ENCODE measurements at places on chromosomes 11 and 22.
A peak's percentile ranks its signal among the peaks of the same experiment; 100 is the strongest.

GRCh38 chr11:46978005-46978491, 41.5 kb downstream of the CSTPP1 start:
- no peak for DNase-seq

- no peak for DNase-seq
Observed at GRCh38 chr11:83643115-83643514, 356.9 kb upstream of the CCDC90B start.

DNA sequence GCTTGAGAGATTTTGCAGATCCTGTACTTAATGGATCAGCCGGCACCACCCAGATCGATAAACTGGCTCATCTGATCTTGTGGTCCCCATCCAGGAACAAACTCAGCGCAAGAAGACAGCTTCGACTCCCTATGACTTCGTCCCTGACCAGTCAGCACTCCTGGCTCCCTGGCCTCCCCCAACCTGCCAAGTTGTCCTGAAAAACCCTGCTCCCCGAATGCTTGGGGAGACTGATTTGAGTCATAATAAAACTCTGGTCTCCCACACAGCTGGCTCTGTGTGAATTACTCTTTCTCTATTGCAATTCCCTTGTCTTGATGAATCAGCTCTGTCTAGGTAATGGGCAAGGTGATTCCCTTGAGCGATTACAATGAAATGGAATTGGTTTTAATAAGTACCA, 29.5 kb downstream of the OR2AG2 start:
- no peak for DNase-seq

- DNase-seq, result no peak
Observed at GRCh38 chr22:17705951-17706900, 67.7 kb downstream of the BCL2L13 start.

DNA sequence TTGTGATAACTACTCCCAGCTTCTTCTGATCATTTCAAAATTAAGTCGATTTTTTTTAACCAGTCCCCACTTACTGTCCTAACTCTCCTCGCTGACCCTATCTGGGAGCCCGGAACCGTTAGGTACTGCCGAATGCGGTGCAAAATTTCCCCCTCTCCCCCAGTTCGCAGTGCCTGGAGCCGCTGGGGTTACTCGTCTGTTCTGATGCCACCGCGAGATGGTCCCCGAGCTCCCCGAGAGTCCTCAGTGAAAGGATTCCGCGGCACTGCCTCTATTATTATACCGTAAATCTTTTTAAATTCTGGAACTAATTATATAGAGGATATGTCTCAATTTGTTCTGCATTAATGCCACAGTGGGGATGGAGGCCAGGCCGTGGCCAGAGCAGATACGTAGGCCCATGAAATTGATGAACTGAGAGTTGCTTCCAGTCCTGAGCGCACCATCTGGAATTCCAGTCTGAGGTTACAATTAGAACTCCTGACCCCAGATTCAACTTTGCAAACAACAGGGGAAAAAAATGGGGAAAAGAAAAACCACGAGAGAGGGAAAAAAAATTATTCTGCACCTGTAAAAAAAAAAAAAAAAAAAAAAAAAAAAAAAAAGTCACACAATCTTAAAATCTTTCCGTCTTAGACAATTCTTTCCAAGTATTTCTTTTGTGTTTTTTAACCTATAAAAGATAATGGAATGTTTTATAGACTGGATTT, 4.3 kb upstream of the WT1 start:
- no peak for DNase-seq

GRCh38 chr11:40425168-40425567, 1034.3 kb downstream of the LRRC4C start:
- no peak for DNase-seq

DNA sequence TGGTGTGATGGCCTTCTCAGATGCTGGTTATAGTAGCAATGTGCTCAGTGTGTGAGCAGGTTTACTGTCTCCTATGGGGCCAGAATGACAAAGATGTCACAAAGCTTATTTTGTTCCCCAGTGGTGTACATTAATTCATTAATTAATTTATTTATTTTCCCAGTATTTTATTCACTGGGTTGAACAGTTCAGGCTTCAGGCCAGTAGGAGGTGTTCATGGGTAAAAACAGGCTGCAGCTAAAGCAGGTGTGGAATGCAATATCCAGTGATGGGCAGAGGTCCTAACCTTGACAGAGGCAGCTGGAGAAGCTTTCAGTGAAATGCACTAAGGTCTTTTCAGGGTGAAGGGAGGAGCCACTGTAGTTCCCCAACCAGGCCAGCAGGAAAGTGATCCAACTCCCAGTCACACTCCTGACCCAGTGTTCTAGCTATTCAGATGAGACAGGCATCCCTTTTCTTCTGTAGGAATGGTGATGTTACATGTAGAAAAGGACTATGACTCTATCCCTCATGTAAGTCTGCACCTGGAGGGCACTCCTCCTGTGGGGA, 7.8 kb upstream of the FANCF start:
- DNase-seq, result no peak

GRCh38 chr11:46252373-46252914, 25.0 kb upstream of the CREB3L1 start:
- DNase-seq, result no peak

- no peak for DNase-seq
Observed at GRCh38 chr11:42047637-42048555, 588.4 kb upstream of the LRRC4C start.

DNA sequence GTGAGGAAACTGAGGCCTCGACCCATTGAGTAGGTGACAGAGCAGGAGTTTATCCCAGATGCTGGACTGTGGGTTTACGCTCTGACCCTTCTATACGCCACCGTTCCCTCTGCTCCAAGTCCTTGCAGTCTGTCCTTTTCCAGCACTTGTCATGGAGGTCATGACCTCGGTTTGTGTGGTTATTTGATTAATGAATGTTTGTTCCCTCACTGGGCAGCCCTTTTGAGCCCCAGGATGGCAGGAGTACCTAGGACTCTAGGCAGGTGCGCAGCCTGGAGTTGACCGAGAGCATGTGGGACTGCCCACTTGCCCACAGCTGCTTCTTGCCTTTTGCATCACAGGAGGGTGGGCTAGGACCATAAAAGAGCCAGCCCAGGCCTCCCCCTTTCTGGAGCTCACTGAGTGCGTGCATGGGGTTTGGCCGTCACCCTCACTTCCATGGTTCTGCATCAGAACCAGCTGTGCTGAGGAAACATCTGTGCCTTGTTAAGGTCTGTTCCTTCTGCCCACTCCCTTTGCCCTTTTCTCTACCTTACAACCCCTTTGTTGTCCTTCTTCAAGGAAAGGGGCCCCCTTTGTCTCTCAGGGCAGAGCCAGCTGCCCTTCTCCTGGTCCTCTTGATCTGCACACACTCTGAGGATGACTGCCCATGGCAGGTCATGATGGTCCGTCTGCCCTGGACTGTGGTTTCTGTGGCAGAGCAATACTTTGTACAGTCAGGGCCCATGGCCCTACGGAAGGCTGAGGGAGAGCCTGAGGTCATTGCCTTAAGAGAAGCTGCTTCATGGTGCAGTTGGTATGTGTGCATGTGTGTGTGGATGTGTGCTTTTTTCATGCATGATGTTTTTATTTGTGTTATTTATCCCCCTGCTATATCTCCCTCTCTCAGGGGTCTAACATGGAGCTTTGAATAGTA, 38.2 kb downstream of the BMAL1 start:
- DNase-seq, result no peak

DNA sequence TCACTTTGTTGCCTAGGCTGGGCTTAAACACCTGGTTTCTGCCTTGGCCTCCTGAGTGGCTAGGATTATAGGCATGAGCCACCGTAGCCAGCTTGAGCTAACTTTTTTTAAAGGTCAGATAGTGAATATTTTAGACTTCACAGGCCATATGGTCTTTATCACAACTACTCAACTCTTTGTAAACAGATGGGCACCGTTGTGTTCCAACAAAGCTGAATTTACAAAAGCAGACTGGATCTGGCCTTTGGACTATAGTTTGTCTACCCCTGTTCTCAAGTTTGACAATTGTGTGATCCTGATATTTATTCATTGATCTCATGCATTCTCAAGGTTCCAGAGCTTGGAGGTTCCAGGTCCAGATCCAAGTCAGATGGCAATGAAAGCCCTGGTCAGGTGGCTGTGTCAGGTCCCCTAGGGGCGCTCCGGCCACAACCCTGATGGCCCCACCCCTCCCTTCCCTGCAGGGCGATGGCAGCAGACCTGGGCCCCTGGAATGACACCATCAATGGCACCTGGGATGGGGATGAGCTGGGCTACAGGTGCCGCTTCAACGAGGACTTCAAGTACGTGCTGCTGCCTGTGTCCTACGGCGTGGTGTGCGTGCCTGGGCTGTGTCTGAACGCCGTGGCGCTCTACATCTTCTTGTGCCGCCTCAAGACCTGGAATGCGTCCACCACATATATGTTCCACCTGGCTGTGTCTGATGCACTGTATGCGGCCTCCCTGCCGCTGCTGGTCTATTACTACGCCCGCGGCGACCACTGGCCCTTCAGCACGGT, 15.8 kb downstream of the P2RY2 start:
- DNase-seq, result peak; percentile 31

- no peak for DNase-seq
Observed at GRCh38 chr11:20771681-20772080, 102.3 kb downstream of the NELL1 start.

DNA sequence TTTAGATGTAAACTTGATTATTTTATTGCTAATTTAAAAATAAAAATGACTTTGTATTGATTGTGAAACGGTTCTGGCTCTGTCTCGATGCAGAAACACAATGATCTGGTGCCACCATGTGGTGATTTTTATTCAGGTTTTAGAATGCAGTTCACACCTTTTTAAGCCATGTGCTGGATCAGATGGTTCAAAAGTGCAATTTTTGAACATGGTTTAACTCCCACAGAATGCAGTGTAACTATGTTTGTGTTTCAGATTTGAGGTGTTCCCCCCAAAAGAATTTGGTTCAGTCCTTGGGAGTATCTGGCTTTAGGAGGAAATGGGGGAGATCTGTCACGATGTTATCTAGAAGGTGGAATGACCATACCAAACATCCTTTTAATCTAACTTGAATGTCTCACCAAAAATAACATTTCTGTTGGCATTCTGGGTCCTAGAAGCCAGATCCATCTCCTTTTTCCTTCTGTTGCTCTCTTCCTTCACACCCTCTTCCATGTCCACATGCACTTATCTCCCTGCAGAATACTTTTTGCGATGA, 7.9 kb downstream of the MRPL16 start:
- DNase-seq, result no peak

DNA sequence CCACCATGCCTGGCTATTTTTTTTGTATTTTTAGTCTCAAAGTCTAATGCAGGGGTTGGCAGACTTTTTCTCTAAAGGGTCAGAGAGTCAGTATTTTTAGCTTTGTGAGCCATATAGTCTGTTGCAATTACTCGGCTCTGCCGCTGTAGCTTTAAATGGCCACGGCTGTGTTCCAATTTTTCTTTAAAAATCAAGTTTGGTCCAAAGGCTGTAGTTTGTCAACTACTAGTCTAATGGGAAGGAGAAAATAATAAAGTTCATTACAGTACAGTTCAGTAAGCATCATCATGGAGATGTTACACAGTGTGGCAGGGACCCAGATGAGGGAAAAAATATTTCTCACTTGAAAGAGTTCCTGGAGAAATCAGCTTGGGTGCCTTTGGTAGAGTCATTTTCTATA, 107.6 kb downstream of the CSNK2A3 start:
- DNase-seq, result no peak

DNA sequence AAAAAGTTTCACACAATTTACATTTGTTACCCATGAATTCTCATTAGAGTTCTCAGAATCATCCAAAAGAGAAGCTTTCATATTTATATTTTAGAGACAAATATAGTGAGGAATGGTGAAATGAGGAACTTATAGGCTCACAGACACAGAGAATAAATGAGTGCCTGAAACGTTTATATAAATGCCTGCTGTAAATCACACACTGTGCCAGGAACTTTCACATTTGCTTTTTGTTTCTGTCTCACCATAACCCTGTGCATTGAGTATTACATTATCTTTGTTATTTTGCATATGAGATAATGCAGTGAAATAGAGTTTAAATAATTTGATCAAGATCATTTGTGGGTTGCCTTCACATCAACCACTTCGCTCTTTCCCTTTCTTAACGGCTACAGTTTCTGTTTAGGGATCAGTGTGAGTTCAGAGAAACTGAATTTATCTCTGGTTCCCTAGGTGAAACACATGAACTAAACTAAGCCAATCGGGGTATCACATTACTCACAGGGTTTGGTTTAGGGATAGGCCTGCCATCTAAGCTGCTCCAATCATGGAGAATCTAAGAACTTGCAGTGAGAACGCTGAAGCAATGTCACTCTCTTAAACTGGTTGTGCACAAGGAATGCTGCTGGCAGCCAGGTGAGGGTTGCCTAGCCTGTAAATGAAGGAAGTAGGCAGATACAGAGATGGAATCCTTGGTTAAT, 1339.2 kb upstream of the TENM4 start:
- DNase-seq, result no peak

GRCh38 chr11:203945-204586, 3.1 kb downstream of the BET1L start:
- peak; percentile 17 for DNase-seq

- DNase-seq, result no peak
Observed at GRCh38 chr11:76236092-76236999, 30.0 kb upstream of the WNT11 start.

DNA sequence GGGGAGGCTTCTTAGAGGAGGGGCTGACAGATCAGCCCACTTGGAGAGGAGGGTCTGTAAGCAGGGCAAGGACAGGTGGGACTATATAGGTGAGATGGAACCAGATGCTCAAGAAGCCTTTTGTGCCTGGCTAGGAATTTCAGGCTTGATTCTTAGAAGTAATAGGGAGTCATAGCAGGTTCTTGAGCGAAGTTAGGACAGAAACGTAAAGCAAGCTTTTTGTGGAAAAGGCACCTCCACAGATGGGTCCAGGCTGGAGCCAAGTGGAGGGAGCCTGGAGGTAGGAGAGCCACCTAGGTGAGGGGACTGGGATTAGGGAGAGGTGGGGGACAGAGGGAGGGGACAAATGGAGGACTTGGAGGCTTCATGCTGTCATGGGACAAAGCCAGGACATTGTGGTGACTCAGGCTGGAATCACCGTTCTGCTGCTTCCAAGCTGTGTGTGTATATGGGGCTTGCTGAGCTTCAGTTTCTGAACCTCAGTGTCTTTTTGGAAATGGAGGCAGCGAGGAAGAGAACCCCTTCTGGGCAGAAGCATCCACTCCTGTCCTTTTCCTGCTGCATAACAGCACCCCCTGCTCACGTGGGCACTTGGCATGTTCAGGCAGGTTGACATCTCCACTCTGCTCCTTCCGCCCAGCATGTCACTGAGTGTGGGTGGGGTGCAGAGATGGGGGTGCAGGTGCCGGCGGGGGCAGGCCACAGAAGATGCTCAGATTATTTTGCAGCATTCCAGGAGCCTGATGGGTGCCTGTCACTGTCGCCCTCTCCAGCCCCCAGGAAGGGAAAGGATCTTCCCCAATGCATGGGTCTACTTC, 58.0 kb downstream of the MCM5 start:
- no peak for DNase-seq

DNA sequence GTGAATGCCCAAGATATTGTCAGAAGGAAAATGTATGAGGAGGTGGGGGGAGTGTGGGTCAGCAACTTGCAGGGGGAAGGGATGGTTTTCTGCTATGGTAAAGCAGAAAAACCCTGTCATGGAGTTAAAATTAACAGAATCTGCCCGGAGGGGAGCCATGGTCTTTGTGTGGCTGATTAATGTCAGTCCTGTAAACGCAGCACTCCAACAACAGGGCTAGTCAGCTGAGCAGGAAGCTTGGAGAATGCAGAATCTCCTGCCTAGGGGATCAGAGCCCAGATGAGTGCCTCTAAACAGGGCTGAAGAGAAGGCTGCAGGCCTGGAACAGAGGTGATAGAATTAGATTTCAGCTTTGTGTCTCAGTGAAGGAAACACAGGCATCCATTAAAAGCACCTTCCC, 140.9 kb upstream of the MTNR1B start:
- DNase-seq, result no peak
